Stomach (tissue), 19 donors: ENCODE measurements at places on chromosomes 6 and 20. TPM values are rescaled to one million over a fixed set of nuclear protein-coding genes. Genes with fewer than 3 reads are reported as not detected.

Gene HLA-DOA
- total RNA-seq, result 3.3 TPM

DNA sequence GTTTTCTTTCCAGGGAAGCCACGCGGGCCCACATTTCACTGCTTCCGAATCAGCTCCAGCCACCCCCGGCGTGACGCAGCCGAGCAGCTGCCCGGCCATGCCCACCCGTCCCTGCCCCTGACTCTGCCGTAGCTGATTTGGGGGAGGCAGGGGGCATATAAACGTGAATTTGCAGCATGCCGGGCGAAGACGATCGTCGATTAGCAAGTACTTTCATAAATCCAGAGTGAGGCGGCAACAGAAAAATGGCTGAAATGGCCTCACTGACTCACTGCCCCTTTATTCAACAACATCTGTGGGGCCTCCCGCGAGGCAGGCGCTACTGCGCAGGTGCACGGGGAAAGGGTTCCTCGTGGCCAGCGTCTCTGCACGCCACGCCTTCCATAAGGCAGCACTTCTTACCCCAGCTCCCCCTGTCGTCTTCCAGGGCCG, 118.0 kb downstream of the DLL1 start:
- peaks cover 12% of the 10 kb centered on the region for H3K4me1 ChIP-seq
- no peaks in the 10 kb centered on the region for H3K27me3 ChIP-seq
- no peak overlapping the region for H3K4me3 ChIP-seq

Gene FAM217A
- total RNA-seq, result not detected

Gene ADAM33
- 109 TPM for total RNA-seq

Gene DDO
- not detected for total RNA-seq

DNA sequence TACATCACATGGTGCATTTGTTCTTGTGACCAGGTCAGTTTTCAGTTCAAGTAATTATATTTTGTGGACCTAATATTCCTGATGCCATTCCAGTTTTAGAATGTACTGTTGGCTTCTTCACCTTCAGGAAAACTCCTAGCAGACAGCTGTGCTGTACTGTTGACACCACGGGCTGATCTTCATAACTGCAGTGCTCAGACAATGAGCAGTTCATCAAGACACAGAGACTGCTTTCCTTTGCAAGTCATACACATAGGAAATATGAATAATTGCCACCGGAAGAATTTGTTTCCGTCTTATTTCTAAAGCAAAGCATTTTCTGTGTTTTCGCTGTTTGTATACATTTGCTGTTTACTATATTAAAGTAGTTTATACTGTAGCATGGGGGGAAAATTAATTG, 89.8 kb downstream of the C6orf118 start:
- H3K4me1 ChIP-seq, result no peaks in the 10 kb centered on the region
- H3K27ac ChIP-seq, result no peak overlapping the region
- DNase-seq, result no peak
- H3K36me3 ChIP-seq, result no peaks in the 10 kb centered on the region
- no peak overlapping the region for H3K4me3 ChIP-seq
- no peaks in the 10 kb centered on the region for H3K27me3 ChIP-seq

DNA sequence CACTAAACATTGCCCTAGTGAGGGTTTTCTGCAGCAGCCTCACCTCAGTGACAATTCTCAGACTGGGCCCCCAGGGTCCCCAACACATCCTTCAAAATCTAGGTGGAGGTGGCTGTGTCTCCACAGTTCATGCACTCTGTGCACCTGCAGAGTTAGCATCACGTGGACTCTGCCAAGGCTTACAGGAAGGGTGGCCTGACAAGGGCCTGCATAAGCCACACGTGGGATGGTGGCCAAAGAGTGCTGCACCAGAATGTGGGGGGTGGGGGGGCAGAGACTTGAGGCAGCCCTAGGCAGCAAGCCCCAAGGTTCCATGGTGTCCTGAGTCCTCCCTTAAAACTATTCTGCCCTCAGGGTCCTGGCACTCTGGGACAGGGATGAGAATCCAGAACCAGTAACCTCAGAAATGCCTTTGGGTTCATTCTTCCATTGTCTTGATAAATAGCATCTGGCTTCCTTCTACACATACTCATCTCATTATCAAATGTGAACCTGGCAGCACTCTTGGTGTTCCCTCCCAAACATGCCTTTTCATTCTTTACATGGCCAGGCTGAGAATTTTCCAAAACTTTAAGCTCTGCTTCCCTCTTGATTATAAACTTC, 1.6 kb upstream of the SERPINB1 start:
- H3K4me1 ChIP-seq, result peaks cover 72% of the 10 kb centered on the region
- peak overlapping the region; percentile 100 for H3K27ac ChIP-seq
- no peaks in the 10 kb centered on the region for H3K27me3 ChIP-seq
- DNase-seq, result no peak
- peaks cover 11% of the 10 kb centered on the region for H3K36me3 ChIP-seq
- H3K4me3 ChIP-seq, result no peak overlapping the region

GRCh38 chr6:16904957-16905356, 143.7 kb upstream of the ATXN1 start:
- no peaks in the 10 kb centered on the region for H3K36me3 ChIP-seq
- no peak overlapping the region for H3K4me3 ChIP-seq
- no peak for DNase-seq
- H3K27ac ChIP-seq, result no peak overlapping the region
- H3K27me3 ChIP-seq, result no peaks in the 10 kb centered on the region

Gene SPATS1
- not detected for total RNA-seq

DNA sequence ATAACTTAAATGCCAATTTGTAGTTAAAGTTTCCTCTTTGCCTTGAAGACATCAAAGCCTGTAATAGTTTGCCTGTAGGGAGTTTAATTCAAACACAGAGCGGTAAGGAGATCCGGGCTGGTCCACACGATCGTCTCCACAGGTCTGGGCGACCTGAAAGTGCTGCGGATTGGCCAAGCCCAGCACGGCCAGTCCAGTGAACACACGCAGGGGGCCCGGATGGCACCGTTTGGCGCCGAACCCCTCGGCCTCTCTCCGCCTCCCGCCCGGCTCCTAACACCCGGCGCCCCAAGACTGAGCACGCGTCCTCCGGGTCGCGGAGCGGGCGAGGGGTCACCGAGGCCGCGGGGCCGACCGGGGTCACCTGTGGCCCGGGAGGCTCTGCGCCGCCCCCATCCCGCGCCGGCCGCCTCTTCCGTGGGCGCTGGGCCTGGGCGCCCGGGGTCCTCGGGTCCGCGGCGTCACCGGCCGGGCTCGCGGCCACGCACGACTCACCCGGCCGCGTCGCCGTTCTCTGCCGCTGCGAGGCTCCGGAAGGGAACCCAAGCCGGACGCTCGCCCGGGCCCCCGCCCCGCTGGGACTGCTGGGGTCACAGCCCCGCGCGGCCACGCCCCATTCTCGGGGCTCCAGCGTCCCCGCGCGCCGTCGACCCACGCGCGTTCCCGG, 481 bp downstream of the SERPINB6 start:
- peak overlapping the region; percentile 72 for H3K4me3 ChIP-seq
- H3K27me3 ChIP-seq, result no peaks in the 10 kb centered on the region
- DNase-seq, result peak; percentile 78
- peak overlapping the region; percentile 99 for H3K27ac ChIP-seq
- H3K36me3 ChIP-seq, result peaks cover 3% of the 10 kb centered on the region

GRCh38 chr6:12832226-12832735, 115.7 kb downstream of the PHACTR1 start:
- H3K27me3 ChIP-seq, result no peaks in the 10 kb centered on the region
- no peak overlapping the region for H3K4me3 ChIP-seq
- H3K27ac ChIP-seq, result no peak overlapping the region
- H3K36me3 ChIP-seq, result no peaks in the 10 kb centered on the region

Gene EPB41L1
- total RNA-seq, result 271 TPM

Gene MYBL2
- total RNA-seq, result 25.1 TPM

Gene HS3ST5
- not detected for total RNA-seq

DNA sequence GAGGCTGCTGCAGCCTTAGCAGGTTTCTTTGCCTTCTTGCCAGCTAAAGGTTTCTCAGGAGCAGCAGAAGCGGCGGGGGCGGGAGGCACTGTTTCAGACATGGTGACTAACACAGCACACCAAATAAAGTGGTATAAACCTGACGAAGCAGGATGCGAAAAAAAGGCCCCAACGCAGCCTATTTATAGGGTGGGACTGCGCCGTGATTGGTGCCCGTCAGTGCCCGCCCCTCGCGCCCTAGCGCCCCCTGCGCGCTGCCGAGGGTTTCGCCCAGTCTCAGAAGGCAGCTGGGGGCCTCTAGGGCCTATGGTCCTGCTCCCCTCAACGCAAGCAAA, 55.0 kb downstream of the TRIM38 start:
- no peaks in the 10 kb centered on the region for H3K36me3 ChIP-seq
- no peaks in the 10 kb centered on the region for H3K27me3 ChIP-seq
- H3K27ac ChIP-seq, result peak overlapping the region; percentile 79
- peak overlapping the region; percentile 42 for H3K4me3 ChIP-seq
- peak; percentile 95 for DNase-seq

Gene ADGRB3
- 0.45 TPM for total RNA-seq

DNA sequence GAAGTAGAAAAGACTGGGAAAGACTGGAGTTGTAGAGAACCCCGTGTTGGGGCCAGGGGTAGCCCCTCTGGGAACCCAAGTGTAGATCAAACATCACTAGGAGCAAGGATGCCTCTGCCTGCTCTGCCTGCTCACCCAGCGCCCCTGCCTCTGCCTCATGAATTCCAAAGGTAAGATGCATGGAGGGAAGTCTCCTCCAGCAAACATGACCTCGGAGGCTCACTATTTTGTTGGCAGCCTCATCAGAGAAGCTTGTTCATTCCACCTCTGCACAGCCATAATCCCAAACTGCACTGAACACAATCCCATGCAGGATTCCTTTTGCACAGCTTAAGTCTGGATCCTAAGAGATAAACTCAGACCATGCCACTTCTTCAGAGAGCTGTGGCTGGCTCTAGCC, 4.9 kb downstream of the FRS3 start:
- H3K27me3 ChIP-seq, result no peaks in the 10 kb centered on the region
- peaks cover 7% of the 10 kb centered on the region for H3K4me1 ChIP-seq
- H3K4me3 ChIP-seq, result no peak overlapping the region
- peak overlapping the region; percentile 21 for H3K27ac ChIP-seq
